ENCODE measurements at places on chromosomes 1 and 21.

DNA sequence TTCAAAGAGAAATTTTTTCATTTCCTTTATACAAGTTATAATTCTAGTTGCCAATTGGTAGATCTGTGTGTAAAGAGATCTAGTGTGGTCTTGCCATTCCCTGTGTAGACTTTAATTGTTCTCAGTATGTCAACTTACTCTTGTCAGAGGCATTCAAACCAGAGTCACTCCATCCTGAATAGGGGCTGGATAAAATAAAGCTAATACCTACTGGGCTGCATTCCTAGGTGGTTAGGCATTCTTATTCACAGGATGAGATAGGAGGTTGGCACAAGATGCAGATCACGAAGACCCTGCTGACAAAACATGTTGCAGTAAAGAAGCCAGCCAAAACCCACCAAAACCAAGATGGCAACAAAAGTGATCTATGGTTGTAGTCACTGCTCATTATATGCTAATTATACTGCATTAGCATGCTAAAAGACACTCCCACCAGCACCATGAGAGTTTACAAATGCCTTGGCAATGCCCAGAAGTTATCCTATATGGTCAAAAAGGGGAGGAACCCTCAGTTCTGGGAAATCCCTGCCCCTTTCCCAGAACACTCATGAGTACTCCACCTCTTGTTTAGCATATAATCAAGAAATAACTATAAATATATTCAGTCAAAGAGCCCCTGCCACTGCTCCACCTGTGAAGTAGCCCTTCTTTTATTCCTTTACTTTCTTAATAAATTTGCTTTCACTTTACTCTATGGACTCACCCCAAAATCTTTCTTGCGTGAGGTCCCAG, 74.0 kb upstream of the ADAMTS5 start:
- DNase-seq, result no peak

GRCh38 chr1:183998045-183998444, 39.5 kb downstream of the COLGALT2 start:
- DNase-seq, result no peak

DNA sequence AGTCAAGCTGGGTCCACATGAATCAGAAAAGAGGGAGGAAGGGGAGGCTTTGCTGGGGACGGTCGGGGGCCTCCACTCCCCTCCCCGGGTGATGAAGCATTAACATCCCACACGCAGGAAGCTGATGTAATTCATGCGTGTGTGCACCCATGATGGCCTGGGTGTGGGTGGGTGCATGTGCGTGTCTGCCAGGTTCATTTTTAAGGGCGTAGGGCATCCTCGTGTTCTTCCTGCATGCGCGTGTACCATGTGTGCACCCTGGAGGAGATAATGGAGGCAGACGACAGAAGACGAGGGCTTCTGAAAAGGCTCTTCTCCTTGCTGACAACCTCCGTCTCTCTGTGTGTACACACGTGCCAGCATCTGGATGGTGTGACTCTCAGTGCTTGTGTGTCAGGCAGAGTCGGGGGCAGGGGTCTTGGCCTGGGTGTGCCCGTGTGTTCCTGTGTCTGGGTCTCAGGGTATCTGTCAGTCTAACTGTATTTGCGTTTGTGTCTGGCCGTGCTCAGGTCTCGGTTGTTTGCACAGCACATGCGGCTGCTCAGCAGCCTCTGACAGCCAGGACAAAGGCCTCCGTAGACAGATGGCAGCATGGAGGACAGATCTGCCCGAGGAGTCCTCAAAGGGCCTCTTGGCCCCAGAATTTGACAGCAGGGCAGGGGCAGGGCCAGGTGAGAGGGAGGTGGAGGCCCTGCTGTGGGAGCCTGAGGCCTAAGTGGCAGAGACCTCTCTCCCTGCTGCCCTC, 2.4 kb downstream of the RAP1GAP start:
- no peak for DNase-seq

GRCh38 chr1:63867429-63868176, 93.8 kb downstream of the ROR1 start:
- DNase-seq, result no peak

GRCh38 chr1:67733681-67734322, 48.8 kb downstream of the GADD45A start:
- no peak for DNase-seq

DNA sequence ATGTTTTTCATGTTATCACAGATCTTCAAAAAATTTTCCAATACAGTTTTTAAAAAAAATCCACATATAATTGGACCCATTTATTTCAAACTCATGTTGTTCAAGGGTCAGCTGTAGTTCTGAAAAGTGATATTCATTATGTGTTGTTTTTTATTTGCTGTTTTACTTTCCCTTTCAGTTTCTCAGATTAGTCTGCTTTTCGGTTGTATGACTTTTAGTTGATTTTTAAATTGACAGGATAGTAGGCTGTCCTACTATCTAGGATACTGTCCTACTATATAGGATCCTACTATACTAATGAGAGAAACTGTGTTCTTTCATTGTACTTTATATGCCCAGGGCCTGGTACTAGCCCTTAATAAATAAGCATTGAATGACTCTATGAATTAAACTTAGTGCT, 33.6 kb upstream of the GPR52 start:
- no peak for DNase-seq

DNA sequence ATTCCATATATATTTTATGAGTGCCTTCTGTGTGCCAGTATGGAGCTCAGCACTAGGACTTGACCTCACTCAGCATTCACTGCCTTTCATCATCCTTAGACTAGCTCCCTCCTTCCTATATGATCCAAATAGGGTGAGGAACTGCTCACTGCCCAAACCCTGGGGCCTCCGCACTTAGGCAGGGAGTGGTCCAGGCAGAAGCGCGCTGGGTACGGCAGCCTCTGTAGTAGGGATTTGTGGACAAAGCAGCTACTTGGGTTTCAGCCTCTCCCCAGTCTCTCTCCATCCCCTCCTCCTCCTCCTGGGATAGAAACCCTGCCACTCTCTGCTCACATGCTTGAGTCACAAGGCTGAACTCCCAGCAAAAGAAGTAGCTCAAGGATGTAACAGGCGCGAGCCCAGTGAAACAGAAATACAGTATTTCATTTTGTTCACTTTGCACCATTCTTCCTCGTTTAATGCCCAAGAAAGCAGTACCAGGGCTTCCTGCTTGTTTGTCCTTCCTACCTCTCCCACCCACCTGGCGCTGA, 32.9 kb downstream of the PLEKHA6 start:
- no peak for DNase-seq

GRCh38 chr1:231724876-231725647, 98.5 kb downstream of the DISC1 start:
- DNase-seq, result peak; percentile 8

GRCh38 chr1:194184425-194184824, 998.0 kb upstream of the B3GALT2 start:
- no peak for DNase-seq

DNA sequence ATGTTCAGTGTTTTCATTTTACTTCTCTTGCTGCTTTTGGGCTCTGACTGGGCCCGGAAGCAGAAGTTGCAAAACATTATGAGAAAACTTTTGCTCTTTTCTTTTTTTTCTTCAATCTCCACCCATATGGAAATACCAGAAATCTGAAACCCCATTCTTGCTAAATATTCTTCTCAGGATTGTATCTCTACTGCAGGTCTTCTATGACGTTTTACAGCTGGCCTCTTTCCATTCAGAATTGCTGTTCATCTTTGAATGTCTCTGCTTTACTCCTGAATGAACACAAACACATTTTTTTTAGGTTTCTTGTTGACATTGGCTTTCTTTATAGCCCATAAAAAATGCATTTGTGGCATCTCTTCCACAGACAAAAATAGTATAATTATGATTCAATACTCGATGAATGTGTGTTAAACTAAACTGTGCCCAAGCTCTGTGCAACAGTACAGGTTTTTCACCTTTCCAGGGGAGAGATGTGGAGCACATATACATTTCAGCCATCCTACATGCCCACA, 18.8 kb downstream of the PTPRC start:
- peak; percentile 91 for DNase-seq

- DNase-seq, result peak; percentile 2
These were observed 23.8 kb upstream of the KCNA10 start for GRCh38 chr1:110542725-110543124.

GRCh38 chr1:175045097-175045496, 21.9 kb upstream of the MRPS14 start:
- DNase-seq, result no peak

- DNase-seq, result no peak
These were observed 47.4 kb downstream of the ACTN2 start for GRCh38 chr1:236733653-236734052.

DNA sequence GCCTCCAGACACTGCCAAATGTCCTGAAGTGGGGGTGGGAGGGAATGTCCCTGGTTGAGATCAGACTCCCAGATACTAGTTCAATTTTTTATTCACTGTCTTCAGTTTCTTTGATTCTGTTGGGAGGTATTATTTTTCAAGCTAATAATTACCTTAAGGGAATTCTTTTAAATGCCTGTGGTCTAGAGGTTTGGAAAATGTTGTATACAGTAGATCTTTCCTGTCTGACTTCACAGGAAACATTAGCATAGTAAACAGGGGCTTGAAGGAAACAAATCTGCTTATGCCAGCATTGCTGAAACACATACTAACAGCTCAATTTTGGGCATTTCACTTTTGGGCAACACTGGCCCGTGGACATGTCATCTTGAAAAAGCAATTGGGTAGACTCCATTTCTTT, 84.3 kb upstream of the HP1BP3 start:
- DNase-seq, result no peak

GRCh38 chr1:184881941-184882913, 92.1 kb downstream of the NIBAN1 start:
- no peak for DNase-seq

DNA sequence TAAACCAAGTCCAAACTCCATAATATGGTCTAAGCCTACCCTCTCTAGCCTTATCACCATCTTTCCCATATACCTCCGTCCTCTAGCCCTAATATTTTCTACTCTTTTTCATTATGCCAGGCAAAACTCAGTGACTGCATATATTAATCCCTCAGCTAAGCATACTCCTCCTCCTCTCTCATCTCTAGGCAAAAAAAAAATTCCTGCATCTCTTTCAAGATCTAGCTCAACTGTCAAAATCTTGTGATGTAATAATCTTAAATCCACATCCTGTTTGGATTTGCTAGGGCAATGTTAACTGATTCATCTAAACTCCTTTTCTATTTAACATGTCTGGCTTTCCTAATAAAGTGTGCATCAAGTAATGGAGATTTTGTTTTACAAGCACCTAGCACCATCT, 20.4 kb downstream of the PRPF38A start:
- no peak for DNase-seq

GRCh38 chr1:79646880-79647279, 640.4 kb upstream of the ADGRL4 start:
- DNase-seq, result no peak

DNA sequence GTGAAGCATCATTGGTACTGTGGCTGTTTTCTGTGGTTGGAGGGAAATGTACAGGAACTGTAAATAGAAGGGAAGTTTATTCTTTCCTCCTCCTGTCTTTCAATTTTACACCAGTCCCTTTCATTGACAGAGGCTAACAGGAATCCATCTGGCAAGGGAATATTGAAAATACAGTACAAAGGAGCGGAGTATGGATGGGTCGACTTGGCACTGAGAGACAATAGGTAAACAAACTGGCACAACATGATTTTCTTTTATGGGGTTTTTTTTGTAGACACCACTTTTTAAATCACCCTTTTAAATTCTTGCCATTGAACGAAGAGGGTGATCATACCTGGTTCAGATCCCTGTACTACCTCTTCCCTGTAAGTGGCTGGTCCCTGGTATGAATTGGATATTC, 341.3 kb downstream of the RWDD3 start:
- no peak for DNase-seq

GRCh38 chr1:228918335-228918734, 183.1 kb downstream of the RHOU start:
- DNase-seq, result no peak

DNA sequence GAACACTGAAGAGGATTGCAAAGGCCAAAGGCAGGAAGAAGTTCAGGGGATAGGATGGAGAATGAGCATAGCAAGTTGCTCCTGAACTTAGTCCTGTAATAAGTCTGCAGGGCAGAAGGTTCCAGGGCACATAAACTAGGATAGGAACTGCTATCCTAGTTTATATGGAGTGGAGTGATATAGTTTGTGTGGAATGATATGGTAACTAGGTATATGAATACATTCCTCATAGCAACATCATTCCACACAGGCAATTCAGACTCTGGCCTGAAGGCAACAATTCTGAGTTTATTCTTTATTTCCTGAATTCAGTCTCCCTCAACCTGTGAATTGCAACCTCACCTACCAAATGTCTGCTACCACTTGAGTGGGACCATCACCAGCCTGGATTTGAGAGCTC, 154.9 kb upstream of the GREM2 start:
- DNase-seq, result no peak

DNA sequence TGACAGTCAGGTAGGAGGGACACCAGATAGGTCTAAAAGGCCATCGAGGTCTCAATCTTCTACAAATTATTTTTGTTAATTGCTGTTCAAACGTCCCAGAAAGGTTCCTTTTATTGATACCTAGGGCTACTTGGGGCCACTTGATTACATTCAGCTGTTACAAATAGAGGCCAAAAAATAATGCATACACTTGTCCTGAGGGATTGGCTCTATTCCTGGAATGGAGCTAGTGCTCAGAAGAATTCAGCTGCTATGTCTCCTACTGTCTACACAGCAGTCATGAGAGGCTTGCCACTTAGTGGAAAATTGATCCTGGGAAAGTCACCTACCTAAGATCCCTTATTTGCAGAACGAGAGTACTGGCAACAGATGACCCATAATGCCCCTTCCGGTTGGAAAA, 498.3 kb downstream of the ADGRL2 start:
- no peak for DNase-seq

GRCh38 chr1:201019321-201019977, 4.1 kb downstream of the KIF21B start:
- DNase-seq, result no peak

DNA sequence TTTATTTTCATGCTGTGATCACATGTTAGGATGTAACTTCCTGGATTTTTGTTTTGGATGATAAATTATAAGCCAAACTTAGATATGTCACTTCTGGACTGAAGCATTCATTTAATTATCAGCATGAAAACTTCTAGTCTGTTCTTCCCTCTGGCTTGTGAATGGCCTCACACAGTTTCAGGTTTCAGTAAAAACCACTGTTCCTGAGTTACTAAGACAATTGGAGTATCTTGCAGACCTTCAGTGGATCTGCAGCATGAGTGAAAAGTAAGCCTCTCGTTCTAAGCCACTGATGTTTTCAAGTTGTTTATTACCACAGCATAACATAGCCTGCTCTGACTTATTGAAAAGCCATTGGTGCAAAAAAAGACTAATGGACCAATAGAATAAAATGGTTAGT, 55.3 kb upstream of the RGS21 start:
- no peak for DNase-seq

- no peak for DNase-seq
These were observed 128.8 kb downstream of the MACF1 start for GRCh38 chr1:39333296-39333695.

DNA sequence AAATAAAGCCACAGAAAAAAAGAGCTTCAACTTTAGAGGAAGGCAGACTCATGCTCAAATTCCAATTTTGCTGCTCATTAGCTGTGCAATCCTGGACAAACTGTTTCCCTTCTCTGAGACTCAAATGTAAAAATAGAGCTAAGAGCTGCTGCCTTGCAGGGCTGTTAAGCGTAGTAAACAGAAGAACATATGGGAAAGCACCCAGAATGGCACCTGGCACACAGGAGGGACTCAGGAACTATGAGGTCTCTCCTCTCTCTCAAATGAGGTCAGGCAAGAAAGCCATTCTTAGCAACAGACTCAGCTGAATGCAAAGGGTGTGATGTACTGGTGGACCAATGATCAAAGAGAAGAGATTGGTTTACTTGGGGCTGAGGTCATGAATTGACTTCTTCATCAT, 61.3 kb downstream of the TRABD2B start:
- no peak for DNase-seq

GRCh38 chr1:54245501-54245900, 45.5 kb downstream of the MRPL37 start:
- DNase-seq, result no peak
